ENCODE measurements at places on chromosomes 3 and 15. TPM values are rescaled to one million over a fixed set of nuclear protein-coding genes. Genes with fewer than 3 reads are reported as not detected.

The ASB14 gene
- total RNA-seq = 0.21 TPM

The ACSBG1 gene
- total RNA-seq = 1.1 TPM

The THSD4 gene
- total RNA-seq = 75.1 TPM

The GCNT3 gene
- not detected for total RNA-seq

The AP3S2 gene
- total RNA-seq = 60.9 TPM

The TGM4 gene
- total RNA-seq = not detected

The GOLGA6L9 gene
- 7.3 TPM for total RNA-seq

The STRA6 gene
- 21.9 TPM for total RNA-seq

The NANOGP8 gene
- total RNA-seq = 0.53 TPM

The SLC7A14 gene
- 1.8 TPM for total RNA-seq

The NDN gene
- total RNA-seq = 72.3 TPM

GRCh38 chr3:81554388-81554787, 207.1 kb downstream of the GBE1 start:
- no peak for DNase-seq

GRCh38 chr3:196774191-196774820, 34.6 kb downstream of the PAK2 start:
- DNase-seq = no peak

DNA sequence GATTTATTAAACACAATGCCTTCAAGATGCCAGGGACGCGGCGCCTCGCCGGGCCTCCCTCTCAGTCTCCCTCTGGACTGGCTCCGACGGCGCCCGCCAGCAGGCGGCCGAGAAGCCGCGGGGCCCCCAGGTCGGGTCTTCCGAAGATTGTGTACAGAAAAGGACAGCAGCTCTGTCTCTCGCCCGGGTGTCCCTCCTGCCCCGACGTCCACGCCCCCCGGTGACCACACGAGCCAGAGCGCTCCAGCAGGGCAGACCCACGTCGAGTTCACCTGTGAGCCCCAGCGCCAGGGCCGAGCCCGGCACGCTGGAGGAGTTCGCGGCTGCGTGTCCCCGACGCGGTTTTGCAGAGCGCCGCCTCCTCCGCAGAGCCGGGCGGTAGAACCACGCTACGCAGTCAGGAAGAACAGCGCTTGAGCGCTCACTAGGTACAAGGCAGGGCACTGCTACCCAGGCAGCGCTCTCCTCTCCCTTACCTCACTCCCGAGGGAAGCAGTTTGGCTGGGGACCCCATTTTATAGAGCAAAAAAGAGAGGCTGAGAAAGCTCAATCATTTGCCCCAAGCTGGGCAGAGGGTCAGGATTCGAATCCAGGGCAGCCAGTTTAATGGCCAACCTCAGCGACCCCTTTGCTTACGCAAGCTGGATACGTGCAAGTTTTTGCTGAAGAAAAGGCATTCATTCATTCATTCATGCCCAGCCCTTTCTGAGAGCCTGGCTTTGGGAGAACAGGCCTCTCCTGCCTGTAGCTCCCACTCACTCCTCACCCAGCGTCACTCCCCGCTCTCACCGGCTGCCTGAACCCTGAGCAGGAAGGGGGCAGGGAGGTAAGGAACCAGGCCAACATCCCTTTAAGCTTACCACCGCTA, 3.0 kb upstream of the TLE3 start:
- no peak for DNase-seq

DNA sequence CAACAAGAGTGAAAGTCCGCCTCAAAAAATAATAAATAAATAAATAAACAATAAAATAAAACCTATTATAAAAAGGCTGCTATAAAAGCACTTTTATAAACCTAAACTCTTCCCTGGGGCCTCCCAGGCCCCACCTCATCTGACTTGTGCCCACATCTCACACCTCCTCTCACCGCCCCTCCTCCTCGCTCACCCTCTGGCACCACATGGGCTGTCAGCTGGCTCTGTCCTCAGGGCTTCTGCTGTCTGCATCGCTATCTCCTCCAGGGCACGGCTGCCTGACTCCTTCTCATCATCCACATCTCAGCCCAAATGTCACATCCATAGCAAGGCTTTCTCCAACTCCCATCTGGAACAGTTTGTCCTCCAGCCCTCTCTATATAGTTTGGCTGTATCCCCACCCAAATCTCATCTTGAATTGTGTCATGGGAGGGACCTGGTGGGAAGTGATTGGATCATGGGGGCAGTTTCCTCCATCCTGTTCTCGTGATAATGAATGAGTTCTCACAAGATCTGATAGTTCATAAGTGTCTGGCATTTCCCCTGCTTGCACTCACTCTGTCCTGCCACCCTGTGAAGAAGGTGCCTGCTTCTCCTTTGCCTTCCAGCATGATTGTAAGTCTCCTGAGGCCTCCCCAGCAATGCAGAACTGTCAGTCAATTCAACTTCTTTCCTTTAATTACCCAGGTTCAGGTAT, 8.8 kb upstream of the SH3BP5 start:
- DNase-seq = no peak

GRCh38 chr3:123688241-123688747, 103.4 kb upstream of the HACD2 start:
- DNase-seq = no peak

GRCh38 chr3:55161231-55161630, 233.4 kb upstream of the LRTM1 start:
- DNase-seq = no peak

DNA sequence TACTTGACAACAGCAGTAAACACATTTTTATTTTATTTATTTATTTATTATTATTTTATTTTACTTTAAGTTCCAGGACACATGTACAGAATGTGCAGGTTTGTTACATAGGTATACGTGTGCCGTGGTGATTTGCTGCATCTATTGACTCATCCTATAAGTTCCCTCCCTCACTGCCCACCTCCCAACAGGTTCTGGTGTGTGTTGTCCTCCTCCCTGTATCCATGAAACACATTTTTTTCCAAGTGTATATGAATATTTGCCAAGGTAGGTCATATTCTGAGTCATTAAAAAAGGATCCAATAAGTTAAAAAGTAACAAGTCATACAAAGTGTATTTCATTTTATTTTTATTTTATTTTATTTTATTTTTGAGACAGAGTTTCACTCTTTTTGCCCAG, 567.3 kb upstream of the KCNMB2 start:
- DNase-seq = no peak

GRCh38 chr3:168088106-168088720, 7.5 kb downstream of the GOLIM4 start:
- DNase-seq = no peak

DNA sequence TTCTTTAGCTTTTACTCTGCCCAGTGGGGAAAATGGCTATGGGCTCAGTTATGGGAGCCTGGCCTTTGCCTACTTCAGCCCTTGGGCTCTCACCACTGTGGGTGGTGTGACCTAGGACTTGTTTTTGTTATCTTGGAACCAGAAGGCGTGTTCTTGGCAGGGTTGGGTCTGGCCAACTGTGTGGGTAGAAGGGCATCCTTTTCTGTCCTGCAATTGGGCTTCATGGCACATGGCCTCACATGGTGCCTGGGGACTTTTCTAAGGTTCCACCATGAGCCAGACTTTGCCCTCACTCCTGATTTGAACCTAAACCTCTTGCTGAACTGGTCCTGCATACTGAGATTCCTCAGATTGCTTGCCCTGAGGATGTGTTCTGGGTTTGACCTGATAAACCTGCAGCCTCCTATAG, 1.7 kb downstream of the GLYCTK start:
- no peak for DNase-seq

DNA sequence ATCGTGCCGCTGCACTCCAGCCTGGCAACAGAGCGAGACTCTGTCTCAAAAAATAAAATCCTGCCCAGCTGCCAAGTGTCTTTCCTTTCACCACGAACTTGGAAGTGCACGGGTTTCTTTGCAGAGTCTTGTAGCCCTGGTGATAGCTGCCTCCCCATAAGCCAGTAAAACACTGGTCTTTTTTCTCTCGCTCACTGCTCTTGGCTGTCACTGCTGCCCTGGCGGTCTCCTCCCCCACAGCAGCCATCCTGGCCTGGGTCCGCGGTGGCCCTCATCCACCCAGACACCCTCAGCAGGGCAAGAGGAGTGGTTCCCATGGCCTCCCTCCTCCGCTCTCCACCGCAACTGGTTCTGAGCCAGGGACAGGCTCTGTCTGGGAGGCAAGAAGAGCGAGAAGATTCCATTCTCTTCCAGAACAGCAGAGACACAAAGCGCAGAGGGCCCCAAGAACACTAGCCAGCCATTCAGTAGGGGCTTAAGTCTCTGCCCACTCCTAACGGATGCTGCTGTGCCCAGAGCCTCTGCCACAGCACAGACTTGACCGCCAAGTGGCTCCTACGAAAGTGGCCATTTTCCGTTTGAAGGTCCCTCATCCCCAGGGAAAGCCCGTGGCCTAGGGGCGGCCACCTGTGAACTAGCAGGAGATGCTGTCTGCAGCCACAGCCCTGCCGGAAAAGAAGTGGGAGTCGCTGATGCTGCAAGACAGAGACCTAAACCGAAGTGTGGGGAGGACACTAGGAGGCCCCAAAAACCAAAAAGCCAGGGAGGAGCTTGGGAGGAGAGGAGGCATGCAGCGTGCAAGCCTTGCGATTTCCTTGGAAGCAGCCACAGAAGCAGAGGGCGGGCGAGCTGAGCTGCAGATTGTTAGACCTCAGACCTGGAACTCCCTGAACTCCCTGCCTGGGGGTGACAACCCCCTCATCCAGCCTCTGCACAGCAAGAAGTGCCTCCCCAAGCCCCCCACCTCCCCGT, 44.1 kb downstream of the KLHL25 start:
- DNase-seq = no peak

- DNase-seq = no peak
Measured at GRCh38 chr3:41202075-41202833, 2.9 kb downstream of the CTNNB1 start.

- DNase-seq = no peak
Measured at GRCh38 chr3:68072062-68072461, 417.6 kb upstream of the SUCLG2 start.

- peak; percentile 56 for DNase-seq
Measured at GRCh38 chr3:151305060-151305774, 11.4 kb downstream of the GPR87 start.

GRCh38 chr15:29566914-29567313, 255.4 kb downstream of the TJP1 start:
- no peak for DNase-seq

- DNase-seq = no peak
Measured at GRCh38 chr15:66588537-66588936, 22.7 kb upstream of the LCTL start.

- DNase-seq = no peak
Measured at GRCh38 chr15:48617619-48618018, 27.9 kb downstream of the FBN1 start.

GRCh38 chr3:115825046-115825445, 201.7 kb downstream of the GAP43 start:
- DNase-seq = no peak

- DNase-seq = no peak
Measured at GRCh38 chr3:81580355-81580754, 181.1 kb downstream of the GBE1 start.

DNA sequence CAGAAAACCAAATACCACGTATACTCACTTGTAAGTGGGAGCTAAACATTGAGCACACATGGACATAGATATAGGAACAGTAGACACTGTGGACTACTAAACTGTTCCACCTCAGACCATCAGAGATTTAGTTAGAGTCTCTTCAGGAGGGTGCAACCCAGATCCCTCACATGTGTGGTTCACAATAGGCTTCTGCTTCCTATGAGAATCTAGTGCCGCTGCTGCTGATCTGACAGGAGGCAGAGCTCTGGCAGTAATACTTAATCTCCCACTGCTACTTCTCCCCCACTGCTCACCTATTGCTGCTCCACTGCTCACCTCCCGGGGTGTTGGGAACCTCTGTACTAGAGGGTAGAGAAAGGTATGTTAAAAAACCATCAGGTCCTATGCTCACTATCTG, 533.3 kb downstream of the NSUN3 start:
- DNase-seq = no peak
